Activated T-cell treated with anti-CD3 and anti-CD28 coated beads, Interleukin-2, amount 50 U/mL, for 48 hours (primary cell): ENCODE measurements at places on chromosomes 5 and 9.

GRCh38 chr5:76422227-76422626 lies 19.1 kb downstream of the IQGAP2 start:
- no peak for DNase-seq

GRCh38 chr9:104142799-104143549 lies 48.9 kb downstream of the SMC2 start:
- DNase-seq: no peak

DNA sequence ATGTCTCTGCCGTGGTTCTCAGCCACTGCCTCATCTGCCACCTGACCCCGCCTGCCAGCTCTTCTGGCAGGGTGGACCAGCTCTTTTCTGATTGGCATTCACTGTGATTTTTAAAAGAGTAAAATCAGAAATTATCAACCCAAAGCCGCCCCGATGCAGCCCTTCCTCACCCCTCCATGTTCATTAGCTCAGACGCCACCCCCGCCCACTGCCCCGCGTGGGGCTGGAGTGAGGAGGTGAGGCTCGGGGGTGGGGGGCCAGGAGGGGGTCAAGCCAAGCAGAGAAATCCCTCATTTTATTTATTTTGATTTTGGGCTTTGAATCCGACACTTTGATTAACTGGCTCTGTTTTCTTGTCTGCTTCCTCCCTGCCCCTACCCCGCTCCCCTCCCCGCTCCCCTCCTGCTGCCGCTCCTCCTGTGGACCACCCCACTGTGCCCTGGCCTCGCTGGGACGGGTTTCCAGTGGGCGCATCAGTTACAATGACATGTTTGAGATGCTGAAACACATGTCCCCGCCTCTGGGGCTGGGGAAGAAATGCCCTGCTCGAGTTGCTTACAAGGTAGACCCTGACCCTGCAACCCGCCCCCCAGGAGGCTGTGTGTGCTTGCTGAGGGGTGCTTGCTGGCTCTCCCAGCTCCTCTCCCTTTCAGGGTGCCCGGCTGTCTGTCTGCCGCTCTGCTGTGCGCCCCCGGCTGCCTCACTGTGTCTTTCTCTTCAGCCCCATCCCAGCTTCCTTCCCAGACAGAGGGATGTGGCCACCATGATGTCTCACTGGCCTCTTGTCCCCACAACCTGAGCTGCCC lies 224.9 kb downstream of the CACNA1B start:
- DNase-seq: no peak

DNA sequence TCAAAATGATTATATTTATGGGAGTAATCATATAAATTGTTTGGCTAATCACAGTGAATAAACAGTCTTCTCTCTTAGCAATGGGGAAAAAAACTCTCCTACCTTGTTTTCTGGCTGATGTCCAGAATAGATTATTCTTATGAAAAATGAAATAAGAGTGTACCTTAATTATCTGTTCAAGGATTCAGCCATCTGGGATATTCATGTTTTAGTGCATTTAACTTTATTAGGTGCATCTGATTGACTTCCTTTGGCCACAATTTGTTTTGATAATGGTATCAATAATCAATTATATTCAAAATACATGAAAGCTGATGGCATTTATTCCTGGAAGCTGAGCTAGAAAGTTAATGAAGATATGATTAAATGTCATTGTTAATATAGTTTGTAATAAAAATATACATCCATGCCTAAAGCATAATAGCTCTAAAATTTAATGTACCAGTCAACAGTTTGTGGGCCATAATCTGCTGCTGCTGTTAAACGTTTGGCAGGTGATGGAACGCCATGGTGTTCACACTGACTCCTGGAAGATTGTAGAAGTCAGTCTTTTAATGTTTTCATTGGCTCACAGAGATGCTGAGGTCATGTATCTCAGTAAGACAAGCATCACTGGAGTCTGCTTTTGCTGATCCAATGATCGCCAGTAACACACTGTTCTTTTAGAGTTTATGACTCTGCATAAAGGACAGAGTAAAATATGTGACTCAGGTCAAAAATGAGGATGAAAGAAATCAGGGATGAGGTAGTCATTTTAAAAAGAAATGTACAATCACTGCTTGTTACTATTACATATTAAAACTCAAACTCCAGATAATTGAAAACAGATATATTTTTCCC lies 105.8 kb downstream of the ISL1 start:
- DNase-seq: no peak
